ENCODE measurements at places on chromosomes 3 and 15.

DNA sequence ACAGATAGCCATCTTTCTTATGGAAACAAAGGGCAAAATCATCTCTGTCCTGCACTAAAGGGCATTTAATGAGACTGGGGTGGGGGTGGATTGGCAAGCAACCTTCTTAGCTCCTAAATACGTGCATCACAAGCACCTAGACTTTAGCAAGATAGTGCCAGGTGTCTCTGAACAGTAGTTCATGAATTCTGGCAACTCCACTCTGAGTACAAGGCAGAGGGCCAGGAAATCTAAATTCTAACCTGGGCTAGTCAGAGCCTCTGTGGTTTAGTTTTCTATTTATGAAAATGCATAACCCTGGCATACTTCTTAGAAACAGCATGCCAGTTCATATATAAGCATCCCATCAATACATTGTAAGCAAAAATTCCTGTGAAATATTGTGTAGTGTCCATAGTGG, 788.5 kb downstream of the MCTP2 start:
- DNase-seq: no peak

DNA sequence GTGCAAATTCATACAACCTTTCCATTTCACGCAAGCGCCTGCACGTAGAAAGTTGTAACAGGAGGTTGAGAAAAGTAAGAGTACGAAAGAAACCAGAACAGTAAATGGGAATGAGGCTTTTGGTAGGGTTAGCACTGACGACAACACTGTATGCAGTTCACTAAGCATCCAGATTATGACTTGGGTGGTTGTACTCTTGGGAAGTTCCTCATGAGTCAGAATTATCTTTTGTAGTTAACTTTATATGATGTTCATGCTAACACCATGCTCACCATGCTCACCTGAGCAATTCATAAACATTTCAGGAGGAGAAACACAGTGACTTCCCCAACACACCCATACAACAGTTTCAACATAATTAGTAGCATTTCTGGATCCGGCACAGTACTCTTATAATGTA, 3.0 kb upstream of the LPP start:
- DNase-seq: no peak

DNA sequence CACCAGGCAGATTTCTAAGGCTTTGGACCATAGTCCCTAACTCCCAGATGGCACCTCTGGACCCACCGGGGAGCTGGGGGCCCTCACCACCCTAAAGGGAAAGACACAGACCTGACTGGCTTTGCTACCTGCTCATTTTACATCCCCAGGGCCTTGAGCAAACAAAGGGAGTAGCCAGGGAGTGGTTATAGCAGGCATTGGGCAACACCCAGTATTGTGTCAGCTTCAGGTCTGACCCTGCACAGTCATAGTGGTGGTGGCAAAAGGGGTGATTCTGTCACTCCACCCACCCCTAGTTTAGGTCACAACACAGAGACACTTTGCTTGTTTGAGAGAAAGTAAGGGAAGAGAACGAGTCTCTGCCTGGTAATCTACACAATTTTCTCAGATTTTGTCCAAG, 352.5 kb downstream of the DIPK2A start:
- no peak for DNase-seq

DNA sequence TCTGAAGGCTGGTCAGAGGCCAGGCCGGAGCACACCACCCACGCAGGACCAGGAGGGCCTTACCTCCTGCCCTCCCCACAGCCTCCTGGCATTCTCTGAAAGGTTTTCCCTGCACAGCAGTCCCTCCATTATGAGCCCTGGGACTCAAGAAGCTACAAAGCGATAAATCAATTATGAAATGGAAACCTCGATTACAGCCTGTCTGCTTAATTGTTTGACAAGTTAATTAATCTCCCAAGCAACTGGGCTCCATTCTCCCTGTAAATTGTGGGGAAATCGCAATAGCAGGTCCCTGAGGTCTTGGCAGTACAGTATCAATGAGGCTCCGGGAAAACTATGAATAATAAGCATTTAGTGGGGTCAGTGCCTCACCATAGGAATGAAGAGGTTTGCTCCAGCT, 683.5 kb downstream of the NTRK3 start:
- DNase-seq: no peak

DNA sequence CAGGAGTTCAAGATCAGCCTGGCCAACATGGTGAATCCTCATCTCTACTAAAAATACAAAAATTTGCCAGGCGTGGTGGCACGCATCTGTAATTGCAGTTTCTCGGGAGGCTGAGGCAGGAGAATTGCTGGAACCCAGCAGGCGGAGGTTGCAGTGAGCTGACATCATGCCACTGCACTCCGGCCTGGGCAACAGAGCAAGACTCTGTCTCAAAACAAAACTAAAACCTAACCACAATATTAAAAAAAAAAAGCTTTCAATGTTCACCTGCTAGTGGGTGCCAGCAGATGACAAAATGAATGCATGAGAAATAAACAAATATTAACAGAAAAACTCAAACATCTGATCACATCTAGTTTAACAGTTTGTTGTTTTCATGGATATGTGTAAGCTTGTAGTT, 9.0 kb downstream of the SLC24A1 start:
- DNase-seq: no peak

- DNase-seq: no peak
These were observed 199.5 kb downstream of the TBC1D2B start for GRCh38 chr15:77877869-77878577.

GRCh38 chr15:33737687-33738601, 230.4 kb upstream of the CHRM5 start:
- DNase-seq: peak; percentile 3

DNA sequence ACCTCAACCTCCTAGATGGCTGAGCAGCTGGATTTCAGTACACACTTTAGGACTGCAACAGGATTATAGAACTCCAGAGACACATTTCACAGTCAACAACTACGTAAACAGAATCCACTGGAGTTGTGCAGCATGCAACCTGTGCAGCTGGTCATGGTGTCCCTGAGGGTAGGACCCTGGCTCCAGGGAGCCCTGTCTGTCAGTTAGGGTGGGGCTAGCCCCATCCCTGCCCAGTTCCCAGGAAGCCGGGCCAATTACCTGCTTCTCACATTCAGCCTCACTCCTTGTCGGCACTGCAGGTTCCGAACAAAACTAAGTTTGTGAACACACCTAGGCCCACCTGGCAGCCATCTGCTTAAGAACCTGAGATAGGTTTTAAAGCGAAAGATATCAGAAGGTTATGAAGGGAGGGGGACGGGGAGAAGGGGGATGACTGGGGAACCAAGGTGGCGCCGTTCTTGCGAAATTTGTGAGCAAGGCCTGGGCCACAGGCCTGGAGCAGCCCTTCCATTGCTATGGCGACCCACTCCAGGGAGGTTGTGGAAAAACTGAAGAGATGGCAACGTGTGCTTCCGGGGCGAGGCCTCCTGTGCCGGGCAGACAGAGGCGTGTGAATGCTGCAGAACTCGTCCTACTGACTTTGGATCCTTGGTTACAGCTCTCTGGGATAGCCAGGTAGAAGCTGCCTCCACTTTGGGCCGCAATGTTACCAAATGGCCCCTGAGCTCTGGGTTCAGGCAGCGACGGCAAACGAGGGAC, 25.3 kb downstream of the ACSBG1 start:
- no peak for DNase-seq

GRCh38 chr15:85837011-85837433, 42.3 kb upstream of the KLHL25 start:
- no peak for DNase-seq

DNA sequence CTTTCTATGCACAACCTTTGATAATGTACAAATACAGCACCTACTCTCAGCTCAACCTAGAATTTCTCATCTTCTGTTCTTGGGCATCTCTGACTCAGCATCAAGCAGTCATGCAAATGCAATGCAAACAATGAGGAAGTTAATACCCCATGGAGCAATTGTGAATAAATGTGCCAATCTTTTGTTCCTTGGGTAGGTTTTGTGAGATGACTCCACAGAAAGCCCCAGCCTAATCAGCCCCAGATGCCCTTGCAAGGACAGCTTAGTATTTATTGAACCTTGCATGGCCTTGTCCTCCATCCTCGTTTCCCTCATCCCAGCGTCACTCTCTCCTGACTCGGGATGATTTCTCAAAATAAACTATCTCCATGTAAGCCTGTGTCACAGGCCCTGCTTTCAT, 494.7 kb upstream of the NECTIN3 start:
- no peak for DNase-seq

DNA sequence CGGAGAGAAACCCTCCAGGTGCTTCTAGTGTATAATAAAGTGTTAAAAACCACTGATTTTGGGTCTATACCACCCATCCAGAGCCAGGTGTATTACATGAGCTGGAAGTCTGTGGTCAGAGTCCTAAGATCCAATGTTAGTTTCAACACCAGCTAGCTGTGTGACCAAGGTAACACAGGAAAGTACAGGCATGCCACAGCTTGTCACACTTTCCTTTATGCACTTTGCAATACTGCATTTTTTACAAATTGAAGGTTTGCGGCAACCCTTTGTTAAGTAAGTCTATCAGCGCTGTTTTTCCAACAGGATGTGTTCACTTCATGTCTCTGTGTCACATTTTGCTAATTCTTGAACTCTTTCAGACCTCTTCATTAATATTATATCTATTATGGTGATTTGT, 201.3 kb upstream of the PRICKLE2 start:
- no peak for DNase-seq

DNA sequence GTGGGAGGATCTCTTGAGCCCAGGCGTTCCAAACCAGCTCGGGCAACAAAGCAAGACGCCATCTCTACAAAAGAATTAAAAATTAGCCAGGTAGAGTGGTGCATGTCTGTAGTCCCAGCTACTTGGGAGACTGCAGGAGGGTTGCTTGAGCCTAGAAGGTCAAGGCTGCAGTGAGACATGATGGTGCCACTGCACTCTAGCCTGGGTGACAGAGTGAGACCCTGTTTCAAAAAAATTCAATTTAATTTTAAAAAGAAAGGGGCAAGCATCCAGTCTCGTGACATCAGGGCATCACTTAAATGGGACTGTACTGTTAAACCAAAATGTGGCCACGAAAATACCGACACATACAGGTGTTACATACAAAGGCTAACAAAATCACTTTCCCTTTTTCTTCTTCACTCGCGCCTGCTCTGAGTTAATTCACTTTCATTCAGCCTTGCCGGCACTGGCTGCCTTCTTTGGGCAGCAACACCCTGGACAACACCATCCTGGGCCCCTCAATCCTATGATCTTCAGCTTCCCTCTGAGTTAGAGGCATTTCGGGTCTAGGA, 121.7 kb downstream of the LIPC start:
- no peak for DNase-seq

DNA sequence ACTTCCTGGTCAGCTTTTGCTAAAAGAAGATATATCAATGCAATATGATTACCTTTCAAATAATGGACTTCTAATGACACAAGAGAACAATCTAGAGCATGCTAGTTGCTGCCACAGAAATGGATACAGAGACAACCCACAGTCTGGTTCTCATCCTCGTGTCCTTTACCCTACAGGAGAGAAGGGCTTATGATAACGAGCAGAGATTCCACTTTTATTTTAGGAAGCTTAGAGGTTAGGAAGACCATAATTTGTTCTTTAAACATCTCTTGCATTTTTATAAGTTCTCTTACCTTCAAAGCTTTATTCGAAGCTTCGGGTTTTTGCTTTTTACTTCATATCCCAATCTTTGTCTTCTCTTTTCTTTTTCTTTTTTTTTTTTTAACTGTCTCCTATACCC, 39.1 kb downstream of the FILIP1L start:
- DNase-seq: no peak

GRCh38 chr3:33658991-33659848, 58.8 kb downstream of the CLASP2 start:
- DNase-seq: no peak

GRCh38 chr3:16069149-16069922, 105.1 kb upstream of the GALNT15 start:
- DNase-seq: no peak

DNA sequence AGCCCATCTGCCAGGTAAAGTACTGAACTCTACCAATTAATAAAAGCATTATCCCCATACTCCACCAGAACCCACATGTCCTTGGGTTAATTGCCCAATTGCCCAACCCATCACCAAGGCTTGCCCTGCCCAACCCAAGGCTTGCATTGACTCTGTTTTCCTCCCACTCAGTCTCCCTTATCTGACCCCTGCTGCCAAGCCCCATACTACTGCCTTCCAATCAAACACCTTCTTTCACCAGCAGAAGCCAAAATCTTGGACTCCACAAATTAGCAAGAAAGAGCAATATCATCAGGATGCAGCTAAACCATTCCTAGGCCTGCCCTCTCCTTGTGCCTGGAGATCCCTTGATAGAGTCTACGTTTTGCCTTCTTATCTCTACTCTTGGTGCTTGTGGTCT, 602.9 kb downstream of the NTRK3 start:
- no peak for DNase-seq

DNA sequence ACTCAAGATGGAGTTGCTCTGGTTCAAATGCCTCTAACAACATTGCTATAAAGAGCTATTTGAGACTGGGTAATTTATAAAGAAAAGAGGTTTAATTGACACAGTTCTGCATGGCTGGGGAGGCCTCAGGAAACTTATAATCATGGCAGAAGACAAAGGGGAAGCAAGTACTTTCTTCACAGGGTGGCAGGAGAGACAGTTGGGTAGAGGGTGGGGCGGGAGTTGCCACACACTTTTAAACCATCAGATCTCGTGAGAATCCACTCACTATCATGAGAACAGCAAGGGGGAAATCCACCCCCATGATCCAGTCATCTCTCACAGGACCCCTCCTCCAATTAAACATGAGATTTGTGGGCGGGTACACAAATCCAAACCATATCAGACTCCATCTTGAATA, 30.7 kb downstream of the MAP2K5 start:
- no peak for DNase-seq

GRCh38 chr3:160434071-160434470, 15.5 kb downstream of the TRIM59 start:
- DNase-seq: no peak

- DNase-seq: no peak
These were observed 80.8 kb upstream of the SKOR1 start for GRCh38 chr15:67744331-67745072.

DNA sequence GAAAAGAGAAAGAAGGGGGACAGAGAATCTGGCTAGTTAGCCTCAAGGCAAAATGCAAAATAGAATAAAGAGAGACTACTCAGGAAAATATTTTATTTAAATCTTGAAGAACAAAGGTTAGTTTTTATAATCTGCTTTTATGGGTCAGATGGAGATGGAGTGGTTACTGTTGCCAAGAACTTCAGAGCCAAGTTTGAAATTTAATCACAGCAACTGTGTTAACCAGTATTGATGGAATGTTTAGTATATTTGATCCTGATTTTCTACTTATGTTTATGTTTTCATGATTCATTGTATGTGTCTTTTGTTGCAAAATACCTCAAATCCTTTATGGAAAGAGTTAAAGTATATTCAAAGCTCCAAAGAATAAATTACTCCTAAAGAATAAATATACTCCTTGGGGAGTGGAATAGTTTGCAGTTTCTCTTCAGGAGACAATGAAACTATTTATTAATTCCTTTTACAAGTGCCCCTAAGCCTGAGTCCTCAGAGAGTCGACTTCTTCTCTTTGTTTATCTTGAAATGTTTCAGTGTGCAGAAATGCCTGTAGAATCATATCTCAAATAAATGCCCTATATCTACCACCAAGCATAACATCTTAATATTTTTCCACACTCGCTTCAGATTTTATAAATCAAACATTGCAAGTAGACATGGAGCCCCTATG, 60.9 kb upstream of the THSD4 start:
- DNase-seq: no peak

Data from T-helper 1 cell (primary cell).